ENCODE measurements at places on chromosomes 2 and 18.

GRCh38 chr18:6331872-6332271 is 82.8 kb downstream of the L3MBTL4 start:
- no peak for DNase-seq

- no peak for DNase-seq
Measured at GRCh38 chr2:27964067-27964466, 73.5 kb downstream of the BABAM2 start.

GRCh38 chr2:239214725-239215124 is 186.1 kb downstream of the HDAC4 start:
- no peak for DNase-seq

- no peak for DNase-seq
Measured at GRCh38 chr2:233061591-233062450, 1.7 kb downstream of the INPP5D start.

- DNase-seq = no peak
Measured at GRCh38 chr2:177289824-177290628, 25.5 kb upstream of the NFE2L2 start.

DNA sequence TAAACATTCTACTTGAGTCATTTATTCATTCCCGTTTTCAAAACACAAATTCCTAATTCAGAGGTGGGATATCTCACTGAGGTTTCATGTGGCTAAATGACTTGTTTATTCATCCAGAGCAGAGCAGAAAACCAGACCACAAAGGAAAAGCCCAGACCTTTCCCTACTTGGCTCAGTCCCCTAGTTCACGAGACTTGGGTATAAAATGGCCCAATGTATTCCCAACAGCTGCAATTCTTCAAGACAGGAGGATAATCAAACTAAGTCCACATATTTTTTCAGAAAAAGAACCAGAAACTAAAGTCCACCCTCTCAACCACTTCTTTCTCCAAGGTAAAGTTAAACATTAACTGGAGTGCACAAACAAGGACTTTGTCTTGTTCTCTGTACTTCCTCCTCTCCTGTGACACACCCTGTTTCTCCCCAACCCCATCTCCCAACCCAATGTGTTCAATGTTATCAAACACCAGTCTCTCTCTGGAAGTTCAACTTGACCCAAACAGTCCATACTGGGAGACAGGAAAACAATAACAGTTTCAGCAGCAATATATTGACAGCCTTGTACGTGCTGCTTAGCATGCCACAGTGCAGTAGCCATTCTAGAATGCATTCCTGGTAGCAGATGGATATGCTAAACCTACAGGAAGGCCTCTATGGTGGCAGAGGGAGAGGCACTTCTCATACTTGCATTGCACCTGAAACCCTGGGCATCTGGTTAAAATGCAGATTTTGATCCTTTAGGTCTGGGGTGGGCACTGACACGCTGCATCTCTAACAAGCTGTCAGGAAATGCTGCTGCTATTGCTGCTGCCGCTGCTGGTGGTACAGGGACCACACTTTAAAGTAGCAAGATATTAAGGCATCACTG is 110.7 kb downstream of the INO80D start:
- DNase-seq = no peak

GRCh38 chr18:37362158-37362890 is 203.3 kb downstream of the CELF4 start:
- DNase-seq = no peak

DNA sequence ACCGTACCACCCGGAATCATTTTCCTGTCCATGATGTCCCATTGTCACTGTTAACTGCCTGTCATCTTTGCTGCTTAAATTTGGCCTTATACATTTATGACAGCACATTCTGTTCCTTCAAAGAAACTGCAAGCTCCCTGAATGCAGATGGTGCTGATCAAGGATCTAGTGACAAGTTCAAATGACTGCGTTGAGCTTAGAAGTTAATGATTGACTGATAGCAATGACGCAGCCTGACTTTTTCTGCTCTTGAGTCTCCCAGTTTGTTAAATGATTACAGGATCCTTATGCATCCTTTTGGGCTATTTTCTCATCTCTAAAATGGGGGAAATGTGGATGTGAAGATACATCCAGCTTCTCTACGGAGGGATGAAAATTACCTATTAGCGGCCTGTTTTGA is 159.0 kb downstream of the DCC start:
- DNase-seq = no peak
